ENCODE measurements at places on chromosomes 11 and 22.

DNA sequence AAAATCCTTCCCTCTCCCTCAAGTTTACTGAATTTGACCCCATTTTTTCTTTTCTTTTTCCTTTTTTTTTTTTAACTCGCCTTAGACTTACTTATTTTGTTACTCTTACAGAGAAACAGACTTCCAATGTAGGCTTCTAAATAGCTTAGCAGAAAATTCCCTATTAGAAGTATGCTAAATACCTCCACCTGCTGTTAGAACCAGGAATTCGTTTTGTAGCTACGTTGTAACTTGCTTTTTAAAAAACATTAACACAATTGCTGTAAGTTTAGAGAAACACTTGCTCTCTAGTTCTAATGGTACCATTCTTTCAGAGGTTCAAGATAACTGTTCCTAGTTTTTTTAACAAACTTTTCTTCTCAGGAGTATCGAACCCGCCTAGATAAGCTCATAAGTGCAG is 324.2 kb downstream of the DCDC1 start:
- no peak for DNase-seq

GRCh38 chr11:22441831-22442230 is 103.7 kb downstream of the SLC17A6 start:
- no peak for DNase-seq

DNA sequence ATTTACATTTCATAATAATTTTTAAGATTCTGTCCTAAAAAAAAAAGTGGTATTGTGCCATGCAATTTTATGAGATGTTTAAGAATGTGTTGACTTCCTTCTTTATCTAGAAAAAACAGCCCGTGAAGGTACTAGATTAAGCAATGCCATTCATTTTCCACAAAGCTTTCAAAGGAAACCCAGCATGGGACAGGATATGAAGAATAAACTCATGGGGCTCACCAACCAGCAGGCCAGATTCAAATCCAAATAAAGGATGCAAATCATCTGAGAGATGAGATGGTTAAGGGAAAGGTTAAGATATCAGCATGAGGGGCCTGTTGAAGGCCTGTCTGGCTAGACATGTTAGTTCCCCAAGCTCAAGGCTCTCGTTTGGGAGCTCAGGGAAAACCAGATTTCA is 199.1 kb downstream of the SWAP70 start:
- DNase-seq = no peak

DNA sequence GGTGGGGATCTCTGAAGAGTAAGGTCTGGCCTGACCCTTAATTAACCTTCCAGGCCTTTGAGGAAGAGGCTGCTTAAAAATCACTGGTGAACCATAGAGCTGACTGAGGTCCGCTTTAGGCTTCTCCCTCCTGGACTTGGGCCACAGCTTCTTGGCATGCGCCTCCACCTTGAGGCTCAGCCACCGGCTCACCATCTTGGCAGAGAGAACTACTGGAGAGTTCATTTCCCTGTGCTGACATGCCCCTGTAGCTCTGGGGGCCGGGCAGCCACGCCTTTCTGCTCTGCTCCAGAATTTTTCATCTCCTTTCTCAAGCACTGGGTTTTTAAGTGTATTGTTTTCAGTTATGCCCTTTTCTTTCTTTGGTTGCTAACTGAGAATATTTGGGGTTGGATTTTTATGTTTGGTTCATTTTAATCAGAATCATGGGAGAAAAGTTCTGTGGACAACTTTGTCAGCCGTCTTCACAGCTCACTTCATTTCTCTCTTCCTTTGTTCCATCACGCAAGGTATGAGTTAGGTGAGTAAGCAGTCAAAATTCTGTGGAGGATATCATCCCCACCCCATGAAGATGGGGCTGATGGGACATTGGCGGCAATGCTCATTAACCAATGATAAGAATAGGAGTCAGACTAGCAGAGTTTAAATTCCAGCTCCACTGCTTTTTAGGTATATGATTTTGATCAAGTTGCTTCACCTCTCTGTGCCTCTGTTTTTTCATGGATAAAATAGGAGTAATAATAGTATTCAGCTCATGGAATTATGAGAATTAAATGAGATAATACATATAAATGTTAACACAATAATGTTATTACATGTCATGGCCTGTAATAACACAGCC is 103.9 kb downstream of the DBX1 start:
- DNase-seq = no peak

DNA sequence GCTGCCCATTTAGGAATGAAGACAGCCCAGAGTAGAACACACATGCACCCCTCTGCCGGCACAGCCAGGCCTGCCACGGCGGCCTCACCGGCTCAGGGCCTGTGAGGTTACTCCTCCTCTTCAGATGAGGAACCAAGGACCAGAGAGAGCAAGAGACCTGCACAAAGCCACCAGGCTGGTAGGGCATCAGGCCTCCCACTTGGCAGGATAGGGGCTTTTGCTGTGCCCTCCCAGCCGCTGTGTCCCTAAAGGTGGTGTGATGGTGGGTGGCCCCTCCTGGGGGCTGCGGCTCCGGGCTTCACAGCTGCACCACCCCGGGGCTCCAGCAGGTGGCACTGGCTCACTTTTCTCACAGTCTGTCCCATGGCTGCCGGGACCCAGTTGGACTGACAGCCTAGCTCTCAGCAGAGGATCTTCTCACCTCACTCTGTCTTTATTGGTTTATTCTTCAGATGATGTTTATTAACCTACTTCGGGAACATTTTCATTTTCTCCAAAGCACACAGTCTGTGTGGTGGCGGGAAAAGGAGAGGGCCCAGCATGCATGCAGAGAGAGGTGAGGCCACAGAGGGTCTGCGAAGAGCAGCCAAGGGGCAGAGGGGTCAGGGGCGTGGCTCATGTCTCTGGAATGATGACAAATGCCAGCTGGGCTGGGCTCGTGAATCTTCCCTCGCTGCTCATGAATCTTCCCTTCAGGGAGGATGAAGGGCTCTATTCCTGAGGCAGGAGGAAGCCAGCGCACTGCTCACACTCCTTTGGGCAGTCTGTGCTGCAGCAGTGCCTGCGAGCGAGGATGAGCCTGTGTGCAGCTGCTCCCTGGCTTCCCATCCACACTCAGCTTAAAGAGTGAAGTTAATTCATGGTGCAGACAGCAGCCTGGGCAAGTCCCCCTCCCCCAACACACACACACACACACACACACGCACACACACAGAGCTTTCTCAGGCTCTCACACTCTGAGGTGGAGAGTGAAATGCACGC is 101.1 kb upstream of the PITPNB start:
- DNase-seq = peak; percentile 12

- DNase-seq = no peak
Measured at GRCh38 chr11:86247608-86248007, 3.1 kb downstream of the EED start.

- no peak for DNase-seq
Measured at GRCh38 chr11:119447664-119448242, 24.8 kb upstream of the THY1 start.

DNA sequence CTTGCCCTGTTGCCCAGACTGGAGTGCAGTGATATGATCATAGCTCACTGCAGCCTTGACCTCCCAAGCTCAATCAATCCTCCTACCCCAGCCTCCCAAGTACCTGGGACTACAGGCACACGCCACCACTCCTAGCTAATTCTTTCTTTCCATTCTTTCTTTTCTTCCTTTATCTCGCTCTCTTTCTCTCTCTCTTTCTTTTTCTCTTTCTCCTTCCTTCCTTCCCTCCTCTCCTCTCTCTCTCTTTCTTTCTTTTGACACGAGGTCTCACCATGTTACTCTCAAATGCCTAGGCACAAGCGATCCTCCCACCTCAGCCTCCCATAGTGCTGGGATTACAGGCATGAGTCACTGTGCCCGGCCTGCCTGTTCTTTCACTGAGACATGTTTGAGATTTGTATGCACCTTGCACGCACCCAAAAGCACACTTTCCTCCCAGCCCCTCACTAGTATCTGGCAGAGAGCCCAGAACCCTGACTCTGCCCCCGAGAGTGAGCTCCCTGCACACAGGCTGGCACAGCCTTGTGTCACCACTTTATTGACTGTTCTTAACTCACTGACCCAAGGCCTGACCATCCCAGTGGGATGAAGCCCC is 56.8 kb downstream of the CD6 start:
- DNase-seq = no peak

DNA sequence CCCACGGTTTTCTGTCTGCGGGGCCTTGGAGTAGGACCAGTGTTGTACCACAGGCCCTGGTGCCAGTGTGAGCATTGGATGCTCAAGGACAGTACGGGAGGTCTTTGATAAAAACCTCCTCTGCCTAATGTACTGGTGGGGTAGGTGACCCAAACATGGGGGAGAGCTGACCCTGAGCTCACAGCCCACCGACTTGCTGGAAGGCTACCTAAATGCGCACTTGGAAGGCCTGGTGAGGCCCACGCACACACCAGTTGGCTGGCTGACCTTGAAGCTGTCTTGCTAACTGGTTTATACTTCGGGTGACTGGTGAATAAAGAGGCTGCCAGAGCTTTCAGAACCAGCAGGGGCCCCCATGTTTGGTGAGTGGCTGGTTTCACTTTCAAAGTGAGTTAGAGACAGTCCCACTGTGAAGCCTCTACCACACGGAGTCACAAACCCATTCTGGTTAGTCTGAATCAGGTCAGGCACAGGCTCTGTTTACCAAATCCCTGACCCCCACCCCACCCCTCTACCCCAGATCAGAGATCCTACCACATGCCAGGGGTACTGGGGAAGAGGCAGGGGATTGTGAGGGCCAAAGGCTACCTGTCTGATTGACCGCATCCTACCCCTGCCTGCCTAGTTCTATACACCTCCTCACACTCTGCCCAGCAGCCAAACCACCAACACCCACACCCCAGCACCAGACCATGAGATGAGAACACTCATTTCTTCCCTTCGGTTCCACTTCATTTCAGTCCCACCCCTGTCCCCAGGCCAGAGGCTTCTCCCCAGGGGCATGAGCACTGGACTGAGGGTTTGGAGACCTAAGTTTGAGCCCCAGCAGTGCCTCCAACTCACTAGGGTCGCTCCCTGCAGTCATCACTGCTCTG is 12.7 kb upstream of the IL2RB start:
- peak; percentile 59 for DNase-seq

- DNase-seq = no peak
Measured at GRCh38 chr11:70301191-70301590, 30.7 kb downstream of the PPFIA1 start.

DNA sequence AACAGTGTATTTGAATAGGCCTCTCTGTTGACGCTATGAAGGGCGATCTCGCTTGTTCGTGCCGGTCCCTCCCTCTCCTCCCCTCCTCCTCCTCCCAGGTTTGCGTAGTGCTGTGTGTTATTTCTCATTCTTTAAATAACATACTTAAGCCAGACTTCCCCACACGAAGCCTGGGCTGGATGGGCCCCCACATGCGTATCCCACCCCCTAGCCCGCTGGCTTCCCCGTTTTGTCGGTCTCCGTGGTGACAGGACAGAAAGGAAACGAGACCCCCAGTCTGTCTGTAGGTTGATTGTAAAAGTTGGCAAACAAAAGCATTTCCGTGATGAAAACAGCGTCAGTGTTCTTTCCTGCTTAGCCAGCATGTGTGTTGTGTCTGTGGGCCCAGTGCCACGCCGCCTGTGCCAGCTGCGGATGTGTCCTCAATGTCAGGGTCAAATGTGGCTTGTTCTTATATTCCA is 27.3 kb downstream of the FAM118A start:
- DNase-seq = no peak

GRCh38 chr11:36092314-36093030 is 148.6 kb downstream of the LDLRAD3 start:
- DNase-seq = no peak

- peak; percentile 64 for DNase-seq
Measured at GRCh38 chr22:39502789-39503409, 809 bp downstream of the MIEF1 start.

DNA sequence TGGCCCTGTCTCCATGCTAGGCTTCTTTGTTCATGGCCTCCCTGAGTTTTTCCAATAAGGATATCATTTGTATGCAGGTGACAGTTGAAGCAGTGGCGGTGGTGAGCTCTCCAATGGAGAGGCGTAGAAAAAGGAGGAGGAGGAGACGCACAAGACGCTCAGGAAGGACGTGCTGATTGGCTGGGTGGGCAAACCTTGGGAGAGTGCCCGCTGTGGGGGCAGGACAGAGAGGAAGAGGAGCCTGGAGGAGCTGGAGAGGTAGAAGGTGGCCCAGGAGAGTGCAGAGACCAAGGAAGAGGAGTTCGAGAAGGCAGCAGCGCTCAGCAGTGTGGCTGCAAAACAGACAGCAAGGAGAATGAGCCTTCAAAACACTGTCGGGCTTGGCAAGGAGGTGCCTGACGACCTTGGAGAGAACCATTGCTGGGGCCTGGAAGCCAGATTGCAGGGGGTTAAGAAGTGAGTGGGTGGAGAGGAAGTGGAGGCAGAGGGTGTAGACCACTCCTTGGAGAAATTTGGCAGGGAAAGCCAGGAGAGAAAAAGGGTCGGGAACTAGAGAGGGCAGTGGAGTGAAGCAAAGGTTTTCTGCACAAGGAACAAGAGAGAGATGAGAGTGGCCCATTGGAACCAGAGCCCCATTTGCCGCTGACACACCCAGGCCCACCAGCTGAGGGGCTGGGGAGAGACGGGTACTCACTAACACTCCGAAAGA is 7.5 kb downstream of the CLCF1 start:
- no peak for DNase-seq

- no peak for DNase-seq
Measured at GRCh38 chr11:43879789-43880639, 617 bp upstream of the ALKBH3 start.

- no peak for DNase-seq
Measured at GRCh38 chr11:73439002-73439843, 63.0 kb downstream of the RELT start.

DNA sequence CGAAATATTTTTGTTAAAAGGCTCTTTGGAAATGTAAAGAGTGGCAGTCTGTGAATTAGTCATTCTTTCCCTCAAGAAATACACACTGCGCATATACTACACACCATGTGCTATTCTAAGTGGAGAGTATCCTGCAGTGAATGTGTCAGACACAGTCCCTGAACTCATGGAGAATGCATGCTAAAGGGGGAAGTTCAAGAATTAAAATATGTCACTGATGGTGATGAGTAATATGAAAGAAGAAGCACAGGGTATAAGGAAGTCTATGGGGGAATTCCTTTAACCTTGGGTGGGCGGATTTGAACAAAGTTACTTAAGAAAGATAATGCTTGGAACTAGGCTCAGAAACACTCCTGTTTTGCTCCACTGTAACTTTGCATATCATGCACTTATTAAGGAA is 153.0 kb downstream of the LRRC4C start:
- peak; percentile 94 for DNase-seq

DNA sequence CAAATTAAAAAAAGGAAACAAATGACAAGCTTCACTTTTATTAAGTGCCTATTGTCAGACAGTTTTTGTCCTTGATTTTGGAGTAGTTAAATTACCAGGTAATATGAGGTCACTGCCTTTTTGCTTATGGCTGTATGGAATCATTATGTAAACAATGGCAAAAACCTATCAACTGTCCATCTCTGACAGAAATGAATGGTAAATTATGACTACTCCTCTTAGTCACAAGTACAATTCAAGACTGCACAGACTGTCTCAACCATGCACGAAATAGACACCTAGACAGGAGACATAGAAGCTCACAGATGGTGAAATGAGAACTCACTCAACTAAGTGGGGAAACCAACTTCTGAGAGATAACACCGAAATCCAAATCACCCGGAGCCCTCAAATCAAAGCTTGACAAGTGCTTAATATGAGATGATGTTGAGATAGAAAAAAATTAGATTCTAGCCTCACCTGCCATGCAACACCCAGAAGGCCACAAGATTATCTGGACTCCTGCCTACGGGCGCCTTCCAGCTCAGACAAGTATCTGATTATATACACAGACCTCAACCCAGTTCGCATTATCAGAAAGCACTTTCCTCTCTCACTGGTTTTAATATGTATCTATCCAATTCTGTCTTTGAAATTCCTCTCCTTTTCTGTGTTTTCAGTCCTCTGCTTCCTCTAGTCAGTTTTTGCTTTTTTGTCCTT is 199.3 kb downstream of the CADM1 start:
- no peak for DNase-seq

GRCh38 chr11:57302489-57302888 is 22.3 kb downstream of the TNKS1BP1 start:
- DNase-seq = no peak

All from MV-4-11 (cell line).